ENCODE measurements at places on chromosomes 6 and 20.

GRCh38 chr6:130507666-130508028 lies 141.8 kb downstream of the TMEM200A start:
- H3K36me3 ChIP-seq, result no peaks in the 10 kb centered on the region
- no peaks in the 10 kb centered on the region for H3K4me1 ChIP-seq
- ATAC-seq, result no peak
- H3K27me3 ChIP-seq, result no peaks in the 10 kb centered on the region
- H3K4me3 ChIP-seq, result peak overlapping the region; percentile 14

GRCh38 chr6:141326925-141327324 lies 805.8 kb upstream of the GJE1 start:
- H3K27ac ChIP-seq, result peak overlapping the region; percentile 69
- ATAC-seq, result no peak
- no peaks in the 10 kb centered on the region for H3K27me3 ChIP-seq

- peaks cover 14% of the 10 kb centered on the region for H3K4me1 ChIP-seq
- no peak for ATAC-seq
- no peak overlapping the region for H3K4me3 ChIP-seq
- H3K27ac ChIP-seq, result no peak overlapping the region
These were observed 13.8 kb upstream of the POLR1H start for GRCh38 chr6:30047220-30047619.

DNA sequence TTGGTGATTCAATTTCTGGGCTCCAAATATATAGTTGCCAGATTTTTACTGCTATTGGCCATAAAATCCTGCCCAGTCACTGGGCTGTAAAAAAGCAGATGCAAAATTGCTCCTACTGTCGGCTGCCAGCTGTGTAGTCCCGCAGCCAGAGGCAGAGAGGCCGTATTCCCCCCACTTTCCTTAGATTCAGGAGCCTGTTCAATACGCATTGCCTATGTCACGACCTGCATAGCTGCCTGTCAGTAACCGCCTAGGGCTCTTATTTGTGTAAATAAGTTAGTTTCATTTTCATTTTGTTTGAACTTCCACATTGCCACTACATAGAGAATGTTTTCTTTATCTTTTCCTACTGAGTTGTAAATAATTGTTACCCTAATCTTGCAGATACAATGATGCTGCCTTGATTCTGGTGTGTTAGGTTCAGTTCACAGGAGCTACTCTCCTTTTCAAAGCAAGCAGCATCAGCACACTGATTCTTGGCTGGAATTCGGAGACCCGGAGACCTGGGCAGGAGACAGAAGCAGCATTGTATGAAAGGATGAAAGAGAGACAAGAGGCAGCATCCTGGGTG lies 46.0 kb upstream of the UST start:
- H3K27me3 ChIP-seq, result peaks cover 3% of the 10 kb centered on the region
- H3K4me3 ChIP-seq, result peak overlapping the region; percentile 76
- H3K27ac ChIP-seq, result peak overlapping the region; percentile 44
- peak; percentile 74 for ATAC-seq
- H3K4me1 ChIP-seq, result peaks cover 4% of the 10 kb centered on the region

GRCh38 chr6:170279977-170280688 lies 10.7 kb downstream of the DLL1 start:
- peaks cover 1% of the 10 kb centered on the region for H3K27me3 ChIP-seq
- peak overlapping the region; percentile 17 for H3K4me3 ChIP-seq
- H3K27ac ChIP-seq, result no peak overlapping the region

DNA sequence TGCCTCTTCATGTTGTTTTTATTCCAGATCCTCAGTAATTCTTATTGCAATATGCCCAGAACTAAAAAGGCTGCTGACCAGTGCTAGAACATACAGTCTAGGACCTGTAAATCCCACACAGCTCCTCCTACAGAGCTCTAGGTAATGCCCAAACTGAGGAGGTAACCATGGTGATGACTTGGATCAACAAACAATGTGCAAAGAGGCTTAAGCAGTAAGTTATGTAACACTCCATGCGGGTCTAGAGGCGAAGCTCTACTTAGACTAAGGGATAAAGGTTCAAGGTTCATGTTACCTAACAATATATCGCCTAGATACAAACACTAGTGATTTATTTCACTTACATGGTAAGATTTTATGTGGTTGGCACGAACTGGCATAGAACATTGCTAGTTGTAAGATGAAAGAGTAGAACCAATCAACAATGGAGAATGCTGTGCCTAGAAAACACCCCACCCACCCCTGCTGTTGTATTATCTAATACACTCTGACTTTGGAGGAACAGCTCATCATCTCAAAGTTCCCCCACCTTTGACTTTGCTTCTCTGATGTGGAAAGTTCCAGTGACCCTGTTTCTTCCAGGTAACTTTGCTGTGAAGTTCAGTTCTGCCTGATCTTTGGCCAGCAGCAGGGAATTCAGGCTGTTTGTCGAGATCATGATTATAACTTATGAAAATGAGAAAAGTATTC lies 242.4 kb downstream of the ALDH8A1 start:
- H3K4me3 ChIP-seq, result no peak overlapping the region
- no peak overlapping the region for H3K27ac ChIP-seq
- ATAC-seq, result no peak
- H3K4me1 ChIP-seq, result no peaks in the 10 kb centered on the region

GRCh38 chr6:72715119-72715518 lies 93.3 kb downstream of the KCNQ5 start:
- no peaks in the 10 kb centered on the region for H3K4me1 ChIP-seq
- H3K4me3 ChIP-seq, result no peak overlapping the region
- no peak overlapping the region for H3K27ac ChIP-seq

DNA sequence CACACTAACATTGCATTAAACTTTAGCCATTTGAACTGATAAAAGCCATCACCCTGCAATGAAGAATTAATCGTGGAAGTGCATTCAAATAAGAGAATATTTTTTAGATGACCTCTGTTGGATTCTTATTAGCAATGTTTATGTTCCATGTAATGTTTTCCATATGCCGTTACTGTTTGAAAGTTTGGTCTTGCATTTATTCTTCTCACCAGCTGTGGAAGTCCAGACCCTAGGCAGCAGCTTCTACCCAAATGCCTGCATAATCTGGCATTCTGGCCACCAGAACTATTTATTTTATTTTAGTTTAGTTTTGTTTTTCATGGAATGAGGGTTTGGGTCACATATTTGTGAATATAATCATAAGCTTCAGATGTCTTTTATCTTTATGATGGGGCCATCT lies 140.4 kb downstream of the SAMD5 start:
- no peak for ATAC-seq
- H3K27ac ChIP-seq, result no peak overlapping the region
- peaks cover 5% of the 10 kb centered on the region for H3K27me3 ChIP-seq
- no peak overlapping the region for H3K4me3 ChIP-seq
- no peaks in the 10 kb centered on the region for H3K36me3 ChIP-seq

- ATAC-seq, result no peak
- H3K4me3 ChIP-seq, result no peak overlapping the region
- no peaks in the 10 kb centered on the region for H3K27me3 ChIP-seq
- H3K27ac ChIP-seq, result no peak overlapping the region
- H3K36me3 ChIP-seq, result no peaks in the 10 kb centered on the region
These were observed 614.5 kb upstream of the FLRT3 start for GRCh38 chr20:14951707-14952418.

DNA sequence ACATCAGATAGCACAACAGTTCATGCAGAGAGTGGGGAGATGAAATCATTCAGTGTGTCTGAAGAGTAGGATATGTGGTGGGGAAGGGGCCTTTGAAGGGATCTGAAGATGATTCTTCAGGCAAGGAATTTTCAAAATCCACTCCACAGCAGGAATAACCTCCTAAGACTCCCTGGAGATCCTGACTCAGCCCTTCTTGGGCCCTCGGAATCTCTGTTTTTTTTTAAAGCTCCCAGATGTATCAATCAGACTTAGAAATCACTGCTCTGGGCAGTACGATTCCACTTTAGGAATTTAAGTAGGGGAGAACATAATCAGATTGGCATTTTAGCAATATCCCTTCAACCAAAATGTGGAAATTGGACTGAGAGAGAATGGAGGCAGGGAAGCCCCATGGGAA lies 55.5 kb downstream of the RIOK1 start:
- no peaks in the 10 kb centered on the region for H3K36me3 ChIP-seq
- H3K27me3 ChIP-seq, result peaks cover 23% of the 10 kb centered on the region
- no peak for ATAC-seq
- H3K4me1 ChIP-seq, result no peaks in the 10 kb centered on the region

DNA sequence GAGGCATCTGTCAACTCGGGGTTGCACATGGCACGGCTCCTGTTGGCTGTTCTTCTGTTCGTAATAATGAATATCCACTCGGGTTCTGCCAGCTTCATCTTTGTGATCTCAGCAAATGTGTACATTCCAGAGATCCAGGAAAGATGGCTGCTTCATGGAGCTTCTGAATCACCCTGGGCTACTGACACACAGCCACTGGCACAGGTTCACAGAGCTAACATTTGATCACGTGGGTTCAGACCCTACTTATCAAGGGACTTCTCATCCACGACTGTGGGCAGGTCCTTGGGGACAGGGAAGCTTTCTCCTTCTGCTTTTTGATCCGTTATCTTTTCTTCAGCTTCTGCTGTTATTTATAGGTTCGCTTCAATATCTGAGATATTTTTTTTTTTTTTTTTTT lies 18.1 kb downstream of the PPP1R3G start:
- no peaks in the 10 kb centered on the region for H3K36me3 ChIP-seq
- H3K27ac ChIP-seq, result no peak overlapping the region
- no peak for ATAC-seq
- H3K4me1 ChIP-seq, result no peaks in the 10 kb centered on the region
- H3K27me3 ChIP-seq, result no peaks in the 10 kb centered on the region

GRCh38 chr20:15380770-15381169 lies 1043.4 kb upstream of the FLRT3 start:
- H3K27me3 ChIP-seq, result no peaks in the 10 kb centered on the region
- ATAC-seq, result no peak
- H3K27ac ChIP-seq, result no peak overlapping the region
- no peaks in the 10 kb centered on the region for H3K4me1 ChIP-seq

GRCh38 chr20:34824026-34824425 lies 1.4 kb downstream of the NCOA6 start:
- peaks cover 24% of the 10 kb centered on the region for H3K4me1 ChIP-seq
- peak overlapping the region; percentile 99 for H3K4me3 ChIP-seq
- H3K27me3 ChIP-seq, result no peaks in the 10 kb centered on the region

DNA sequence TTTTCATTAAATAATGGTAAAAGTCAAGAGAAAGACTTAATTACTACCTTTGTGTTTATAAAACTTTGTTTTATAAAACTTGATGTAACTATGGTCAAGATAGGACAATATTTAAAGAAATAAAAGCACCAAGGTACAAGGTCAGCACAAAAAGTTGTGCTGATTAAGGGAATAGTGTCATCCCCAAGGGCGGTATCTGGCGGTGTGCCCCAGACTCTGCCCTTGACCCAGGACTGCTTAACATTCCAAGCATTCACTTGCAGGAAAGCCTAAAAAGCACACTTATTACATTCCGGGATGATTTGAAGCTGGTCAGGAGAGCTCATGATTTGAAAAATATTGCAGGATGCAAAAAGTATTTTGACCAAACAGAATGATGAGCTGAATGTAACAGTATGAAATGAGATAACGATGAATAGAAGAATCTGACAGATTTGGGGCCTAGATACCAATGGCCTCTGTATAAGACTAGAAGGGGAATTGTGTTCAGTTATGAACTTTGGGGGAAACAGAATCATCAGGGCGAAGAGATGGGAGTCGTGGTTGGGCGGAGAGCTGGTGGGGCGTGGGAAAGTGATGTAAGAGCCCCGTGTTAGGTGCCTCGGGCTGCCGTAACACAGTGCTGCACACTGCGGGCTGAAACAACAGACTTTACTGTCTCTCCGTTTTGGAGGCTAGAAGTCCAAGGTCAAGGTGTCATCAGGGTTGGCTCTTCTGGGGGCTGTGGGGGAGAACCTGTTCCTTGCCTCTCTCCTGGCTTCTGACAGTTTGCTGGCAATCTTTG lies 77.2 kb downstream of the CDC5L start:
- H3K4me1 ChIP-seq, result no peaks in the 10 kb centered on the region
- H3K36me3 ChIP-seq, result no peaks in the 10 kb centered on the region
- H3K27me3 ChIP-seq, result no peaks in the 10 kb centered on the region

DNA sequence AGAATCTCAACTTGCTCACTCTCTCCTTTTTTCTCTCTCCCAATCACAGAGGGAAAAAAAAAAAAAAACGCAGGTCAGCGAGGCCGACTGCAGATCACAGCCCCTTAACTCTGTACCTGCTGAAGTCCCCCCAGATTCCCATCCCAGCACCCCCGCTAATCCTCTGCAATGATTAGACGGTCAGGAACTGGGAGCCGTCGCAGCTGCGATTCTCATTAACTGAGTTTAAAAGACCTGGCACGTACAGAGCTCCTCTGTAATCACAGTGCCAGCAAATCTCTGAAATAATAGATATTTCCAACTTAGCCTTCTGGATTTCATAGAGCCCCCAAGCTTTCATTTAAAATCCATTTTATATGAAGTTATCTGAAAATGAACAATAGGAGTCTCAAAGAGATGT lies 84.4 kb downstream of the ANKRD60 start:
- no peaks in the 10 kb centered on the region for H3K36me3 ChIP-seq
- no peaks in the 10 kb centered on the region for H3K4me1 ChIP-seq
- peaks cover 32% of the 10 kb centered on the region for H3K27me3 ChIP-seq
- H3K4me3 ChIP-seq, result no peak overlapping the region
- no peak overlapping the region for H3K27ac ChIP-seq
